ENCODE measurements at places on chromosomes 1 and 21.
A peak's percentile ranks its signal among the peaks of the same experiment; 100 is the strongest.

- no peak for DNase-seq
These were observed 419.8 kb upstream of the NFIA start for GRCh38 chr1:60662486-60663044.

DNA sequence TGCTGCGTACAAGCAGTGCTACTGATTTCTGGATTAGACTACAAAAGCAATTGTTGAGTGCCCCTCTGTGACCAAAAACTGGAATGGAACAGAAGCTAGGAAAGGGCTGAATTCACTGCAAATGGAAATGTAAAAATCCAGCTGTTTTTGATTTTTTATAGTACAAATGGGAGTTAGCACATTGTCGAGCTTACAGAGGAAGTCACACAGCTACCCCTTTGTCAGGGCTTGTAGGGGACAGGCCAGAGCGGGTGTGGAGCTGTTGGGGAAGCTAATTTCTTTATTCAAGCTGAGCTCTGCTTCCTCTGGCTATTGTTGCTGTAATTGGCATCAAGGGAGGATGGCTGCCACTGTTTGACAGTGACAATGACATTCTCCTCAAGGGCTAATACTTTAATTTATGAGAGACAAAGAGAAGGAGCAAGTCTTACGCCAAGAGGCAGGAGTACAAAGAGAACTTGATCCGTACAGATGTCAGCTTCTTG lies 96.1 kb downstream of the SLC35F3 start:
- no peak for DNase-seq

DNA sequence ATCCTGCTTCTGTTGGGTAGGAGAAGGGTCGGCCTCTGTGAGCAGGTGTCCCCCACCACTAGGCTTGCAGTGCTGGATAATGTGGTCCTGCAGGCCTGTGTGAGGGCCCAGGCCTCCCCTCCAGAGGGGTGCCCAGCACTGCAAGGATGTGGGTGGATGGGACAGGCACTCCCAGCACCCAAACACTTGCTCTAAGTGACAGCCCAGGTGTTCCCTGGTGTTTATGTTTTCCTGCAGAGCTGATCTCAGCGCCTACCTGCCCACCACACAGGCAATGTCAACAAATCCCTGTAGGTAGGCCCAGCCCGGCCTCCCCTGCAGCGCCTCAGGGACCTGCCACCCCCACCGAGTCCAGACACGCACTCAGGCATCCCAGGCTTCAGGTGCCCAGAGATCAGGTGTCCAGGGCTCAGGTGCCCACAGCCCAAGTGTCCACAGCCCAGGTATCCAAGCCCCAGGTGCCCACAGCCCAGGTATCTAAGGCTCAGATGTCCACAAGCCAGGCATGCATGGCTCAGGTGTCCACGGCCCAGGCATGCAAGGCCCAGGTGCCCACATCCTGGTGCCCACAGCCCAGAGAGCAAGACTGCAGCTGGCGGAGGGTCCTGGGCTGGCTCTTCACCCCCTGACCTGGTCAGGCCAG lies 59.2 kb downstream of the WNT9A start:
- DNase-seq = no peak

DNA sequence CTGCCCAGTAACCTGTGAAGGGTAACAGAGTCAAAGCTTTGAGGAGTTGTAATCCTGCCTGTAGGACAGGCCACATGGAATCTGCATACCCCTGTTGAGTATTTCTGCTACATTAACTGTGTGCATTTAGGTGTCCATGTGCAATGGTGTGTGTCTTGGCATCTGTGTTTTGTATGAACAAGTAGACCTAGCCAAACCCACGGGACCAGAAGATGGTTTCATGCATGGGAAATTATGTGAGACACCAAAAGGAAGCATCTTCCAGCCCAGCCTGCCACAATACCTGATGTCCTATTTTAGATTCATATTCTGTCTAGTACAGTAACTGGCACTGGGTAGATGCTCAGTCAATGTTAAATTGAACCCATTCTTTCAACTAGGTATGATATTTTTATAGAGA lies 70.8 kb upstream of the KCND3 start:
- no peak for DNase-seq

DNA sequence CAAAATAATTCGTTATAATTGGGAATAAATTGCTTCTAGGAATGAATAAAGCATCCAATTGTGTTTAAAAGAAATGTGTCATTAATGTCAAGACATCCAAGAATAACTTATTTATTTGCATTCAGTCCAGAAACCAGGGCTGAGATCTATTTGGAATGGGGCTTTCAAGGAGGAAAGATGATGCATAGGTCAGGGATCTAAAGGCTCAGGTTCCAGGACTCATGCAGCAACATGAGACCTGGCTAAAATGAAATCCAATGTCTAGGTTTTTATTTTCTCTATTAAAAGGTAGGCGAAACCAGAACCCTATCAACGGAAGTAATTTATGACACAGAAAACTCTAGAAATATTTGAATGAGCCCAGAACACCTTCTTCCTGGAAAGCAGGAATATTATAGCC lies 376.8 kb downstream of the SEC16B start:
- no peak for DNase-seq

DNA sequence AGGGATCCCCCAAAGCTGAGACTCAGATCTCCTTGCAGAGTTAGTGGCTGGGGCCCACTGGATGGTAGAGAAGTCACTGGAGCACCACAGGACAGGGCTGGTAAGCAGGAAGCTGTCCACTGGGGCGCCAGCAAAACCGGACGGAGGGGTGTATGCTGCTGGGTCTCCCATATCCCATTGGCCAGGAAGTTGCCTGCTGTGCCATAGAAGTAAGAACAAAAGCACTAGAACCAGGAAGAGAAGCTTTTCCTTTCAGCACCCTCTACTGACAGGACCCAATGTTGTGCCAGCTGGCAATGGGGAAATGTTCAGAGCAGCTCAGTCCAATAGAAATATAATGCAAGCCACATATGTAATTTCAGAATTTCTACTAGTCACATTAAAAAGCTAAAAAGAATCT lies 146.6 kb downstream of the SPATA46 start:
- peak; percentile 22 for DNase-seq

- DNase-seq = no peak
These were observed 19.1 kb upstream of the HMGCS2 start for GRCh38 chr1:119787776-119788175.

- DNase-seq = no peak
These were observed 50.6 kb downstream of the RPRD2 start for GRCh38 chr1:150414592-150414991.

DNA sequence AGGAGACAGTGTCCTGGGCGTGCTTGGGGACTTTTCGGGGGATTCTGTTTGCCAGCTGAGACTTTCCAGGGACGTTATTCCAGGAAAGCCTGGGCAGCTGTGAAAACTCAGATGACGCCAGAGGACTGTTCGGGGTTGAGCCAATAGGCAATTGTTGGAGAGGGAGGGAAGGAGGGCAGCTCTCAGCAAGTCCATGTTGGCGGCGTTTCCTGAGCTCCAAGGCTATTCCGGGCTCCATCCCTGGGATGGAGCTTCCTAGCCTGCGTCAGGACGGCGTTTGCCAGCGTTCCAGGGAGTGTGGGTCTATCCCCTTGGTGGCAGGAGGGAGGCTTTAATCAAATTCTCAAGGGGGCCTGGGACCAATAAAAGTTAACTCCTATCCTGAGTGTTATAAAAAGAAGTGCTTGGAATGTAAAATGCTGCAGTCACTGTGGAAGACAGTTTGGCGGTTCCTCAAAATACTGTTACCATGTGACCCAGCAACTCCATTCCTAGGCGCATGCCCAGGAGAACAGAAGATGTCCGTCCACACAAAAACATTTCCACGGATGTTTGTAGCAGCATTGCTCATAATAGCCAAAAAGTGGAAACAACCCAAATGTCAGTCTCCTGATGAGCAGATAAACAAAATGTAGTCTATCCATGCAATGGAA lies 15.2 kb downstream of the SLC27A3 start:
- DNase-seq = peak; percentile 68
